ENCODE measurements at places on chromosomes 6 and 20.
A peak's percentile ranks its signal among the peaks of the same experiment; 100 is the strongest.

GRCh38 chr6:6546318-6547109 lies 42.0 kb upstream of the LY86 start:
- DNase-seq, result peak; percentile 76

DNA sequence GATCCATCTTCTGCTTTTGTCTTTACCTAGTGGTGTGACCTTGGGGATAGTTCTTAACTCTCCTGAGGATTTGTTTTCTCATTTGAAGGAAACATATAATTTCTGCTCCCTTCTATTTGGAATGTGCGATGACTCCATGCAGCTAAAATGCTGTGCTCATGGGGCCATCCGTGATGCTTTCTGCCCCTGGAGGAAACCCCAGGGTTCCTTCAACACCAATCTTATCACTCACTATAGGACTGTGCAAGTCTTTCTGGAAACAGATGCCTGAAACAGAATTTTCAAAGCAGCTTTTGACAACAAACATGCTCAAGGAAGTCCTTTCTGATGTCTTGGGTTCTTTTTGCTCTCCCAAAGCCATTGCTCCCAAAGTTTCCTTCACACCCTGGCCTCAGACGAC lies 128.8 kb upstream of the GGTLC1 start:
- no peak for DNase-seq

DNA sequence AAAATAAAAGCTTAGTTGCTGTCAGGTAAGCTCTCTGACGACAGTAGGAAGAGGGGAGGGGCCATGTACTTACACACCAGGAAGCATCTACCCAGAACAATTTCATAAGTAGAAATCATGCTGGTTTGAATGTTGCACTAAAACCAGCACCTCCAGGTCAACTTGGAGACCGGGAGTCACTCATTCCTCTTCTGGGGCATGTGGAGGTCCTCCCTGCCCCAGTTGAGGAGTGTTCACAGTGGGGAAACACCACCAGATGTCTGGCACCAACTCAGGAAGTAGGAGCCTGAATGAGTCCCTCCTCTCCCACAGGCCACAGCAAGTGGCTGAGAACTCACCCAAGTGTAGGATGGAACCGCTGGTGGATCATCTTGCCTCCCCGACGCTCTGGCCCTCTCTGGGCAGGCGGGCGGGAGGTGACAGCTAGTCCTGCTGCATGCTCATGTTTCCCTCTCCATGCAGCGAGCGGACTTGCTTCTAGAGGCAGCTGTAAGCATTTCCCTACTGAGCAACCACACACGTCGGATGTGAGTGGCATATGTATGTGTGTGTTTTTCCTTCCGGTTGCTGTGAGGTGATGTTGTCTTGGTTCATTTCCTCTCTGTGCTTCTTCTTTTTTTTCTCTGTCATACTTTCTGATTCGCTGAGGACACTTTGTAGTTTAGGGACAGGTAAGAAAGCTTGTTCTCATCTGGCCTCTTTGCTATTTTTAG lies 149.5 kb upstream of the NEDD9 start:
- no peak for DNase-seq

- DNase-seq, result no peak
Observed at GRCh38 chr6:108619431-108620197, 58.9 kb downstream of the FOXO3 start.

GRCh38 chr6:157267654-157268053 lies 55.7 kb downstream of the TMEM242 start:
- no peak for DNase-seq

DNA sequence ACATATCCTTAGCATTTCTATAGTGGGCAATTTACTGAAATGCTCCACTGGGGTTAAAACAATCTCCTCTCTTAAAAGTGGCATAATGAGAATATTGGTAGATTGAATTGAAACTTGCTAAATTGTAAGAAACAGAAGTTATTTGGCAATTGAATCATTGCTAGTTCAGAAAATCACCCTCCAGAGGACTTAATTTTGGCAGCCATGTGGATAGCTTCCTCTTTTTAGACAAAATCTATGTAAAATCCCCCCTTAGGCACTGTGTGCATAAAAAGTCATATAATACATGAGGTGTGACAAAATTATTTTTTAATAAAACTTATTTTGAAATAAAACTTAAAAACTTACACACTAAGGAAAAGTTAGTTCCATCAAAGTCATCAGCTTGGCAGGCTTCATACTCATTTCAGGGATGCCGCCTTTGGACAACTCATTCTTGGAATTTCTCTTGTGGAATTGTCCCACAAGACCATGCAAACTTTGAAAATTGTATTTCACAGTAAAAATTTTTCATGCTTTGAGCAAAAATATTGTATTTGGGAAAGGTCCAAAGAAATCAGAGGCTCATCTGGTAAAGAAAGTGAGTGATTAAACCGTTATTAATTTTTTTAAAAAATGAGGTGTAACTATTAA lies 473.0 kb downstream of the BCKDHB start:
- no peak for DNase-seq

- no peak for DNase-seq
Observed at GRCh38 chr20:57698867-57699275, 10.9 kb downstream of the PMEPA1 start.

GRCh38 chr6:64334636-64335035 lies 699.0 kb downstream of the PHF3 start:
- DNase-seq, result no peak

DNA sequence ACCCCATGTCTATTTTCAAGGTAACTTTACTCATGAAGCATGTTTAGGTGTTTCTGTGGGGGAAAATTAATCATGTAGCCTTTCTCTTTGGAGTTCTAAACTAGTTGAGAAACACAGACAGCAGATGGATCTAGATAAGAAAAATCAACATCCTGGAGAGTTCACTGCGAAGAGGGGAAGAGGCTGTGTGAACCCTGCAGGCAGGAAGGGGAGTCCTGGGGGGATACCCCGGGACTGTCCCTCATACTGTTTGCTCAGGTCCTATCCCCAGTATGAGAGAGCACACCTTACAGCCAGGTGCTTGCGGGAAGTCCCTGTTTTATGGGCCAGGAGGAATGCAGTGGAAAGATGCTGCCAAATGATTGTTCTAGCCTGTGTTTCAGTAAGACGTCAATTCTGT lies 32.7 kb downstream of the CHMP4B start:
- DNase-seq, result no peak

- DNase-seq, result no peak
Observed at GRCh38 chr20:25044261-25044560, 13.7 kb downstream of the ACSS1 start.

GRCh38 chr6:151379933-151380847 lies 11.2 kb downstream of the ZBTB2 start:
- no peak for DNase-seq

- no peak for DNase-seq
Observed at GRCh38 chr6:126446248-126446647, 106.3 kb downstream of the CENPW start.

DNA sequence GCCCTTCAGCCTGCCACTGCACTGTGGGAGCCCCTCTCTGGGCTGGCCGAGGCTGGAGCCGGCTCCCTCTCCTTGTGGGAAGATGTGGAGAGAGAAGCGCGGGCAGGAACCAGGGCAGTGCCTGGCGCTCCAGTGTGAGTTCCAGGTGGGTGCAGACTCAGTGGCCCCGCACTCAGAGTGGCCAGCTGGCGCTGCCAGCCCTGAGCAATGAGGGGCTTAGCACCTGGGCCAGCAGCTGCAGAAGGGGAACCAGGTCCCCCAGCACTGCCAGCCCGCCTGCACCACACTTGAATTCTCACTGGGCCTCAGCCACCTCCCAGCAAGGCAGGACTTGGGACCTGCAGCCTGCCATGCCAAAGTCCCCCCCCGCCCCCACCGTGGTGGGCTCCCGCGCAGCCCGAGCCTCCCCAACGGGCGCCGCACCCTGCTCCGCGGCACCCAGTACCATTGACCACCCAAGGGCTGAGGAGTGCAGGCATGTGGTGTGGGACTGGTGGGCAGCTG lies 205.9 kb downstream of the CLVS2 start:
- no peak for DNase-seq

DNA sequence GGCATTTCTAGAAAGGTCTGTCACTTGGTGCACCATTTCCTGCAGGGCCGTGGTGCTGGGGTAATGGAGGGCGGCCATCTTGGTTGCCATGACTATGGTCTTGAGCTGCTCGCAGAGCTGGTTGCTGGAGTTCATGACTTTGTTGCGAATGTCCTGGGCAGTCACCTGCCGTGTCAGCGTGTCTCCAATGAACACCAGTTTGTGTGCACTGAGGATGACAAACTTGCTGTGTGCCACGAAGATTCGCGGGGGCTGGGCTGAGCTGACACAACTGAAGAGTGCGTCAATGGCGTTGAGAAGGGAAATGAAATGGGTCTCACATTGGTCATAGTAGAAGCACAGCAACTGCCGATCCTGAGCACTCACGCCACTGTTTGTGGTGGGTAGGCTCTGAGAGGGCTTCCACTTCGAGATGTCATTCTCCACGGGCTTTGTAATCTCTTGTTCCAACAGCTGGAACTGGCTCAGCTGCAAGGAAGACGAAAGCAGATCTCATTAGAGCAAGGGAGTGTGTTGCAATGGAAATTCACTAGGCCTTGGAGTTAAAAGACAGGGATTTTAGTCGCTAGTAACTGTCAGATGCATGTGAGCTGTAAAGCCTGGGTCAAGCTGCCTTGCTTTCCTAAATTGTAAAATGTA lies 47.1 kb downstream of the NEDD9 start:
- DNase-seq, result no peak

GRCh38 chr20:3797592-3798372 lies 1.7 kb downstream of the CDC25B start:
- no peak for DNase-seq

GRCh38 chr6:89415185-89415584 lies 3.1 kb upstream of the RRAGD start:
- DNase-seq, result no peak

DNA sequence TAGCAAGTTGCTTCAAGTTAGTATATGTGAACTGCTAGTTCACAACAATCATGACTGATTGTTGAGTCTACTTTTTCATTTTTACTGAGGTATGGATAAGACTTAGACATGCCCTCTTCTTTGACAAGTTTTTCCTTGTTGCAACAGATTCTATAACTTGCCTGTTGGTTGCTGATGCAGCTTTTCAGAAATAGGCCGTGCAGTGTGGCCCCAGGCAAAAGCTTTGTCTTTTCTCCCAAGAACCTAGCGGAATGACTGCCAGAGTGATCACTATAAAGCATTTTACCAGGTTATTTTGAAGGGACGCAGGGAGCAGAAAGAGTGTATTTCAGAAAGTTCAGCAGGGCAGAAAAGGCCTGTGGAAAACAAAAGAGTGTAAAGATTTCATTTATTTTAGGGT lies 16.0 kb downstream of the HECA start:
- no peak for DNase-seq

GRCh38 chr6:37207903-37208456 lies 38.0 kb downstream of the PIM1 start:
- DNase-seq, result no peak

- no peak for DNase-seq
Observed at GRCh38 chr20:57622579-57623381, 2.6 kb upstream of the ZBP1 start.

All from left renal cortex interstitium (tissue), 4 donors.